MM.1S (cell line): ENCODE measurements at places on chromosomes 3 and 15.

GRCh38 chr3:188339410-188340295, 185.7 kb downstream of the LPP start:
- no peak for DNase-seq

DNA sequence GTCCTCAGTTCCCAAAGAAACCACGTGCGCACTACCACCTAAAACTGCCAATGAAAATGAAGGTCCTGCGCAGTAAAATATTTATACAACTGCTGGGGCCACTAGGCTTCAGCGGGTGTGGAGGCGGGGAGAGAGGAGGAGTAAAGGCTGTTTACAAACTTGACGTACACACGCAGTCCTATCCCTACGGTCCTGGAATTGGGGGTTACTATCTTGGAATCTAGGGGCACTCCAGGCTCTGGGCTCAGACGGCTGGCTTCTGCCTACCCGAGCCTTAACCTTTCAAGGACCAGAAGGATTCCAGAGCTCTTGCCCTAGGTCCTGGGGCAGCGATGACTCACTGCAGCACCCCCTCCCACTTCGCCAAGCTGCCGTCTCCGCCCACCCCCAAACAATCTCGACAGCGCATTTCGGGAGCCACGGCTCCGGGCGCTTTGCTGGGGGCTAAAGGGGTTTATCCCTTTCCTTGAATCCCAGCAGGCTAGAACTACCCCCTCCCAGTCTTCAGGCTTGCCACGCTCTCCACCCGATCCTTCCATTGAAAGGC, 3.0 kb downstream of the ADAMTS9 start:
- no peak for DNase-seq

- no peak for DNase-seq
Measured at GRCh38 chr3:127775398-127776109, 46.8 kb downstream of the MGLL start.

GRCh38 chr3:106590216-106590615, 721.4 kb upstream of the CBLB start:
- DNase-seq, result no peak

GRCh38 chr3:114439284-114439683, 145.5 kb downstream of the TIGIT start:
- no peak for DNase-seq

DNA sequence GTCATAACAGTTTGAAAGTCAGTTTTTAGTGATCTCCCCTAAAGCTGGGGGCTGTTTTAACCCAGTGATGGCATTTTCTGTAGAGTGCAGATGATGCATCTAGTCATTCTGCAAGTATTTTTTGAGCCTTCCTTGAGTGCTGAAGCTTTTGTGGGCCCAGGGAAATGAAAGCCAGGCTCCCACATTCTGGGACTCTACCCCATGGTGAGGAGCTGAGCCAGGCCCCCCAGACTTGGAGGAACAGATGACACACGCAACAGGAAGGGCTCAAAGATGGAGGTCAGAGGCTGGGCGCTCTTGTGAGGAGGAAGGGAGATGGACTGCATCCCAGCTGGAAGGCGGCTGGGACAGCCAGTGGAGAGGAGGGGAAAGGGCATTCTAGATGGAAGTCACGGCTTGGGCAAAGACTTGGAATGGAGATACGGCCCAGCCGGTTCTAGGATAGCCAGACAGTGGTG, 40.8 kb downstream of the MRAS start:
- DNase-seq, result no peak

DNA sequence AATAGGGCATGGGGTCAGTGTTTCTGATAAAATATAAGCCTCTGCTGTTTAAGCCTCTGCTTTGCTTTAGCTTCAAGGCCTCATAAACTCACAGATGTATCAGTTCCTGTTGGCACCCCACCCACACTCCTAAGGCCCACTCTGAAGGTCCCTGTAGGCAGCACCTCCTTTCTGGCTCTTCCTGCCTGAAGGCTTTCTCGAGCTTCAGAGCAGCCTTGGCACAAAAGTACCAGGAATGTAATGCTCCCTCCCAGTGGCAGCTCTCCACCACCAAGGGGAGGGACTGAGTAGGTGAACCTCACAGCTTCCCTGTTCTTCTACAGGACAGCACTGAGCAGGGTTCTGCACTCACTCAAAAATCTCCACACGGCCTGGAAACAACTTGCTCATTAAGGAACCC, 102.2 kb downstream of the ABHD5 start:
- DNase-seq, result no peak

DNA sequence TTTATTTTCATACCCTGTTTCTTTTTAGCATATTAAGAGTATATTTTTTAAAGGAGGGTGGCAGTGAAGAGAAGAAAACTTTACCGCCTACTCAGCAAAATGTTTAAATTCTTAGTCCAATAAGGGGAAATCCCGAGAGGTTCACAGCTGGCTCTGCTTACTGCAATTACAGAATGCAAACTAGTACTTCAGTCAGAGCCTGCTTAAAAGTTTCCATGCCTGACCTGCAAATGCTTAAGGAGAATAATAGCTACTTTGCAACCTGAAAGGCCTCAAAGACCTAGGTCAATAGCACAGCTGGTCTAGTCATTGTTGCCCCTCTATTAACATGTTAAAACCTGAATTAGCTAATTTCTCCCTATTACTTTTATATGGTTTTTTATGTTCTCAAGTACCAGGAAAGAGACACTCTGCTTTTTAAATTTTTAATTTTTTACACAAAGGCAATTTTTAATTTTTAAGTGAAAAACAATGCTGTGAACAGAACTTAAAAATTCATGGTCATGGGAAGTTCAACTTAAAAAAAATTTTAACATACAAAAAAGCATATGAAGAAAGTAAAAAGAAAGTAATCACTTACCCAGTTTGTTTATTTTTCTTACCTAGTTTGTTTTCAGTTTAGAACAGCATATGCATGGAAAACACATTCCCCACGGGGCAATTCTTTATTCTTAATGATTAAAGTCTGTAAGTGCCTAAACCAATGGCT, 79.2 kb downstream of the P3H2 start:
- peak; percentile 94 for DNase-seq

GRCh38 chr3:123281406-123281805, 79.7 kb downstream of the SEC22A start:
- no peak for DNase-seq

DNA sequence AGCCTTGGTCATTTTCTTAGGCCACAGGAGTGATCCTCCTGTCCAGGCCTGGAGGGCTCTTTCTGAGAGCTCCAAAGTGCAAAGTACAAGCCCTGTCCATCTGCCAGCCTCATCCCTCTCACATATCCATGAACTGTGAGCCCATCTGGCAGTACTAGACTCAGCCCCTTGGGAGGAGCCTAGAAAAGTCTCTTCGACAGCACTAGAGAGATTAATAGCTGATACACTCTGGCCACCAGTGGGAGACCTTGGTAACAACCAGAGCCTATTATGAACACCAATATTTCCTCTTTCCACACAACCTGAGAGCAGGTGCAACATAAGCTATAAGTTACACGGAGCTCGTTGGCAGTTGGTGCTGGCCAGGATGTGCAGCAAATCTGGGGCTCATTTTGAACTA, 59.5 kb upstream of the DCLK3 start:
- no peak for DNase-seq

GRCh38 chr15:88990185-88990679, 77.1 kb upstream of the MFGE8 start:
- no peak for DNase-seq

DNA sequence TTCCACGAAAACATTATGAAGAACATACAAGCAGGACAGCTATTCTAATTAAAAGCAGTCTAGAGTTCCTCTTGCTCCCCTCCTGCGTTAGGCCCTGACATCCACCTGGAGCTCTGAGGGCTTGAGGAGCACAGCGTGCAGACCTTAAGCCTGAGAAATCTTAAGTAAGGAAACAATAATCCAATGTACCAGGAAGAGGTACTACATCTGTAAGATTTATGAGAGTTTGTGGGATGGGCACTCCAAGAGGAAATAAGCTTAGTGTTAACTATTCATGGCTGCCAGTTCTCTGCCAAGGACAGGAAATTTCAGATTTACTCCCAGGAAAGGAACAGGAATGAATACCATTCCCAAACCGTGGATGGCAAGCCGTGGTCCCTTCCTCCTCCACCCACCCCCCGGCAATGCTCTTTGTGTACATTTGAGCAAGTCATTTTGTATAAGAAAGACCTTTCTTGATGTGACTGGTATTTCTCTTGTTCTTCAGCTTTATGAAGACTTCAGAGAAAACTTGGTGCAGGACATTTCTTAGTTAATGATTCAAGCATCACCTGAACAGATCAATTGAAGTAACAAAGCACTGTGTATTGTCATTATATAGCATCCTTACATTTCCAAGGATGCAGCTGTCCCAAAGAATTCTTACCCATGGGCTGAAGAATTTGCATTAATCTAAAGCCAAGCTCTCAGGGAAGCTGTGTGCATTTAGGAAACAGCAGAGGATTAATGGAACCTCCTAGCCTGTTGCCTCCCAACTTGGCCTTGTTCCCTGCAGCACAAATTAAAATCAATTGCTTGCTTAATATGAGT, 28.8 kb upstream of the VILL start:
- no peak for DNase-seq

DNA sequence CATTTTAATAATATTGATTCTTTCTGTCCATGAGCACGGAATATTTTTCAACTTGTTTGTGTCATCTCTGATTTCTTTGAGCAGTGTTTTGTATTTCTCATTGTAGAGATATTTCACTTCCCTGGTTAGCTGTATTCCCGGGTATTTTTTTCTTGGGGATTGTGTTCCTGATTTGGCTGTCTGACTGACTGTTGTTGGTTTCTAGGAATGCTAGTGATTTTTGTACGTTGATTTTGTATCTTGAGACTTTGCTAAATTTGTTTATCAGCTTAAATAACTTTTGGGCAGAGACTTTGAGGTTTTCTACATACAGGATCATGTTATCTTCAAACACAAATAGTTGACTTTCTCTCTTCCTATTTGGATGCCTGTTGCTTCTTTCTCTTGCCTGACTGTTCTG, 418.8 kb upstream of the ALCAM start:
- DNase-seq, result no peak

- DNase-seq, result no peak
Measured at GRCh38 chr3:181384970-181385369, 326.8 kb upstream of the SOX2 start.

- DNase-seq, result no peak
Measured at GRCh38 chr3:174403831-174404230, 455.3 kb upstream of the NAALADL2 start.

DNA sequence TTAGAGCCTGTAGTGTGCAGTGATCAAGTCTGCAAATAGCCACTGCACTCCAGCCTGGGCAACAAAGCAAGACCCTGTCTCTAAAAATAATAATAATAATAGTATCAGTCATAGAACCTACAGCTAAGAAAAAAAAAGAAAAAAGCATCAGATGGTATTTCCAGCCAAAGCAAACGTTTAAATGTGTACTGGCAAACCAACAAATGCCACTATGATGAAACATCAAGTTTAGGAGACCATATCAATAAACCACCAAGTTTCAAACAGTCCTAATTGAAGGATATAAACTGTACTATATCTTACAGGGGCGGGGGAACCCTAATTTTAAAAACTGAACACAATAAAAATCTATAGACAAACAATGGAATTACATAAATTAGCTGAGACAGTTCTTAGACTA, 6.4 kb downstream of the UBP1 start:
- DNase-seq, result no peak

GRCh38 chr15:33311312-33311971, 675 bp downstream of the RYR3 start:
- no peak for DNase-seq

GRCh38 chr3:193710286-193711165, 117.5 kb downstream of the OPA1 start:
- no peak for DNase-seq

GRCh38 chr3:172142051-172142863, 102.9 kb downstream of the FNDC3B start:
- DNase-seq, result peak; percentile 41

- no peak for DNase-seq
Measured at GRCh38 chr15:92107510-92107909, 254.0 kb downstream of the SLCO3A1 start.

- DNase-seq, result no peak
Measured at GRCh38 chr3:192010490-192010889, 549.5 kb downstream of the PYDC2 start.

DNA sequence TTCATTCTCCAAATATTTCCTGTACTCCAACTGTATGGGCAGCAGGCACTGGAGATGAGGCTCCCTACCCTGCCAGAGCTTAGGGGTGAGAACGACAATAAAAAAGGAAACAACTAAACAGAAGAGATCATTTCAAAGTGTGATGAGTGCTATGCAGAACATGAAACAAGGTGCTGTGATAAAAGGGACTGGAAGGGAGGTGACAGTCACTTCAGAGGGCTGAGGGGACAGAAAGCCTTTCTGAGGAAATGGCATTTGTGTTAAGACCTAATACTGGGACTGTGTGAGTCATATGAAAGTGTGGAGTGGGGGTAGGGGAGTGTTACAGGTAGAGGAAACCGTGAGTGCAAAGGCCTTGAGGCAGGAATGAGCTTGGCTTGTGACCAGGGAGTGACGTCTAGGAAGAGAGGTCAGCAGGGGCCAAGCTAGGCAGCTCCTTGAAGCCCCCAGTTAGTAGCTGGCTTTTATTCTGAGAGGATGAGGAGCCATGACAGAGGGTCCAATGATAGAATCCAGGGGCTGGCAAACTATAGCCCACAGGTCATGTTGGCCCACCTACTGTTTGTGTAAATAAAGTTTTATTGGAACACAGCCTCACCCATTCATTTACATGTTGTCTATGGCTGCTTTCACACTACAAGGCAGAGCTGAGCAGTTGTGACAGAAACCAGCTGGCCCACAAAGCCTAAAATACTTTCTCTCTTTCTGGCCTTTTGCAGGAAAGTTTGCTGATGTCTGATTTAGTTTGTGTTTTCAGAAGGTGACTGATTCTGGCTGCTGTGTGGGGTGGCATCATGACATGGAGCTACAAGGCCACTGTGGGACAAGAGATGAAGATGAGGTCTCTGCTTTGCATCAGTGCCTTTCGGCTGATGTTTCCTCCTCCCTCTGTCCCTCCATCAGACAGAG, 56.6 kb downstream of the LSM3 start:
- DNase-seq, result no peak

DNA sequence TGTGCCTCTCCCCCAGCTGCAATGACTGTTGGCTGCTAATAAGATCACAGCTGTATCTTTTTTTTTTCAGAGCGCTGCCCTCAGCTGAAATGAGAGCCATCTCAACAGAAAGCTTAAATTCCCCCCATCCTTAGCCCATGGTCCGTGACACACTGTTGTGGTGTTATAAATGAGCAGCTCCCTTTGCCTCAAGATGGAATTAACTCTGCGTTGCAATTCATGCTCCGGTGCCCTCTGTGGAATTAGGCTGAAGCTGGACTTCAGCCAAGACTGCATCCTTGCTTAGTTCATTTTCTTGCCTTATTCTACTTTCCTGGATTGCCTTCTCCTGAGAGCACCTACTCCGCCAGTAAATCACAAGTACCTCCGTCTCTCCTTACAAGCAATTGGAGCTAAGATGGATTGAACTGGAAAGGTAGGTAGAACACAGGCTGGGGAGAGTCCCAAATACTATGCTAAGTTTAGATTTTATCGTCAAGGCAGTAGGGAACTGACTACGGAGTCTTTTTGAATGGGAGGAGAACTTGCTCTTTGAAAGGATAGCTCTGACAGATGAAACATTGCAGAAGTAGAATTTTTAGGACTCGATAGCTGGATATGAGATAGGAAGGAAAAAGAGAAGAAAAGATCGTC, 39.0 kb upstream of the THRB start:
- no peak for DNase-seq
